ENCODE measurements at places on chromosomes 7 and 10.

DNA sequence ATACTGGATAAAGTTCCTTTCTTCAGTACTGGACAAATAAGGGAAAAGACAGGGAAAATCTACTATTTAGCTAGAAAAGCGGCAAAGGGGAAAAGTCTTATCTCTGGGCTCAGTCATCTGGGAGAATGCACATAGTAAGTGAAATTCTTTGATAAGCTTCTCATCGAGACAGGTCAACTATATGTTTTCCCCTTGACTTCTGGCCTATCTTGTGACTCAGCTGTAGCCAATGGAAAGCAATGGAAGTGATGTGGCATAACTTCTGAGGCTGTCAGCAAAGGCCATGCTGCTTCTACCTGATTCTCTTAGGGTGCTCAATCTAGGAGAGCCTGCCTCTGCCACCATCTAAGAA is 91.9 kb downstream of the PCGF5 start:
- no peak for DNase-seq

- DNase-seq, result no peak
Observed at GRCh38 chr10:119302591-119303253, 95.4 kb downstream of the GRK5 start.

- no peak for DNase-seq
Observed at GRCh38 chr7:41472427-41473125, 230.3 kb downstream of the INHBA start.

- DNase-seq, result no peak
Observed at GRCh38 chr10:98396096-98397063, 18.6 kb downstream of the PYROXD2 start.

DNA sequence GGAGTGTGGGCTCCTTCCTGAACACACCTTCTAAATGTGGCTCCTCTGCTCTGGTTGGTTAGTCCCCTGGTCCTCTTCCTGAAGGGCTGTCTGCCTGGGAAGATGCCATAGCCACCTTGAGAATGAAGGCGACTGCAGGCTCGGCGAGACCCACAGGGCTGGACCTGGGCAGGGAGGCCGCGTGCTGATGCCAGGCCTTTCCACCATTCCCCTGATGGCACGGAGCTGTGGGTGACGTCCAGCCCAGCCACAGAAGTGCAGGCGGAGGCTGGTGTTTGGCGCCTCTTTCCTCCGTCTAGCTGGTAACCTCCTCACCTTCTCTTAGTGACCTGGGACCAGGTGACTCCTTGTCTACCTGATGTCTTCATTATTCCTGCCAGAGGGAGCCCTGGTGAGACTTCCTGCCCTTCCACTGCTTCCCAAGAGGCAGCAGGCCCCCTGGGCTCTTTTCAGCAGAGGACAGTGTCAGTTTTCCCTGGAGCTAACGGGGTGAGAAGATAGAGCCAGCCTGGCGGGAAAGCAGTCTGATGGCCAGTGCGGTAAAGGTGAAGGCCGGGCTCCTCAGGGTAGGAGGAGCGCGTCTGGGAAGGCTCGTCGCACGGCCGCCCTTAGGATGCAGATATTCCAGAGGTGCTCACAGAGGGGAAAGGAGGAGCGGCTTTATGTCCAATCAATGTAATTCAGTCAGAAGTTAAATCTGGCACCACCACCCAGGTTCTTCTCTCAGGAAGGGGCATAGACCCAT is 34.9 kb downstream of the GBX1 start:
- DNase-seq, result no peak

All from mesenteric fat pad (tissue), 1 donor.